ENCODE measurements at places on chromosomes 6 and 20.
A peak's percentile ranks its signal among the peaks of the same experiment; 100 is the strongest.

GRCh38 chr20:20993372-20993771 is 112.8 kb downstream of the LINC00237 start:
- no peak for DNase-seq

DNA sequence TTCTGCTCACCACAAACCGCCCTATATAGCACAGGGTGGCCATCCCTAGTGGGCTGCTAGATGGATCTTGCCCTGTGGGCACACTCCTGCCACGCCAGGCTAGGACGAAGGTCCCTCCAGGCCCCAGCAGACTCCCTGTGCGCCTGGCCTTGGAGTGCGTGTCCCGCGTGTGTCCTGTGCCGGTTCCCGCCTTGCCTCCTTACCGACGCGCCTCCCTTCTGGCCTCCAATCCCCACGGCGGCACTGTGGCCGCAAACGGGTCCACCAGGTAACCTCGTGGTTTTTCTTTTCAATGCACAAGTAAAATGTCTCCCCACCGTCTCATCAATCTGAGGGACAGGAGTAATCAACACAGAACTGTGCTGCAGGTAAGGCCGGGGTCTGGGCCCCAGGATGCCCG is 133.8 kb upstream of the PHACTR3 start:
- DNase-seq = no peak

GRCh38 chr6:16918586-16918985 is 157.3 kb upstream of the ATXN1 start:
- no peak for DNase-seq

- peak; percentile 49 for DNase-seq
These were observed 11.2 kb downstream of the TRIM31 start for GRCh38 chr6:30101444-30102413.

GRCh38 chr6:97465877-97466561 is 183.0 kb upstream of the MMS22L start:
- DNase-seq = no peak

- DNase-seq = no peak
These were observed 5.0 kb downstream of the ID4 start for GRCh38 chr6:19842030-19842615.

- no peak for DNase-seq
These were observed 671 bp downstream of the CDH4 start for GRCh38 chr20:61252601-61253263.

DNA sequence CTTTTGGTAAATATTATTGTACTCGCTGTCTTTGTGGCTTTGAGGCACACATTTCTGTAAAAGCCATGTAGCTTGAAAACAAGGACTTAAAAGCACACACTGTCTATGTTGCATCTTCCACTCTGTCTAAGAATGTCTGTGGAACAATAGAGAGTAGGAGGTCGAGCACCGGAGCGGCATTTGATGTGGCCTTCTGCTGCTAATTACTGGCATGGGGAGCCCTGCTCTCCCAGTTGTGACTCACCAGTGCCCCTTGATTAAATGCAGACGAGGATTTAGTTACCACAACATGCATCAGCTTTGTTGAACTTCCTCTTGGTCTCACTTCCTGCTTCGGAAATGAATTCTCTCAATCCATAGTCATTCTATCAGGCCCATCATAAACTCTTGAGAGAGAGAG is 680.7 kb upstream of the SLC35B3 start:
- no peak for DNase-seq

- no peak for DNase-seq
These were observed 502 bp upstream of the GNAS start for GRCh38 chr20:58851969-58852458.

GRCh38 chr6:170265655-170266054 is 25.2 kb downstream of the DLL1 start:
- DNase-seq = no peak

Data from urinary bladder (tissue), 4 donors.